ENCODE measurements at places on chromosomes 6 and 20.

DNA sequence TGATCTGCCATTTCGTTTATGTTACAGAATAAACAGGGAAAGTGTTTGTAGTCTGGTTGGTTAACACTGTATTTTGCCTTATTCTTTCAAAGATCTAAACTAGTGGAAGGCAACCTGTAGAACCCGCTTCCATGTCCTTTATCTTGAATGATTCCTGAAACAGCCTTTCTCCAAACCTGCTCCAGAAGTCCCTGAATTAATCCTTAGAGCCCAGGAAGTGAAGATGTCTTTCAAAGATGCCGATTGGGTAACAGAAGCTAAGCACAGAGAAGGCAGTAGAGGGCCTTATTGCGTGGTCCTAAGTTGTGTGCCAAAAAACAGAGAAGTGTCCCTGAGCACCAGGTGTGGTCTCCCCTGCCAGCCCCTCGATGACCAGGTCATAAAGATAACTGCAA, 19.2 kb upstream of the ZSCAN16 start:
- DNase-seq, result no peak

GRCh38 chr20:44222027-44222426, 11.5 kb upstream of the OSER1 start:
- no peak for DNase-seq

DNA sequence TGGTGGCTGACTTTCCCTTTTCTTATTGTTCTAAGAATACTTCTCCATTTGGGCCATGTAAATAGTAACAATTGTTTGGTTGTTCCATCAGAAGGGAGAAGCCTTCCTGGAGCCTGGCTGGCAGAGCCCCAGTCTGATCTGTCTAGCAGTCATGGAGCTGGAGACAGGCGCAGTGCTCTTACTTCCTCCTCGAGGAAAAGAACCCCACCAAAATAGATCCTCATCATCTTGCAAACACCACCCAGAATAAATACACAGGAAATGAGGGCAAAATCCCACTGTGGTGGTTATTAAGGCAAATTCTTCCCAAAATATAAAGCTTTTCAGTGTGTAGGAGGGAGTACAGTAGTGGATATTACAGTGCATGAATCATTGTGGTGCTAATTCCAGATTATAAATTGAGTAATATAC, 195.1 kb upstream of the SGK1 start:
- peak; percentile 48 for DNase-seq

- no peak for DNase-seq
These were observed 83.8 kb downstream of the ATXN1 start for GRCh38 chr6:16677458-16677857.

GRCh38 chr6:120056085-120056484, 706.5 kb upstream of the MAN1A1 start:
- DNase-seq, result no peak

DNA sequence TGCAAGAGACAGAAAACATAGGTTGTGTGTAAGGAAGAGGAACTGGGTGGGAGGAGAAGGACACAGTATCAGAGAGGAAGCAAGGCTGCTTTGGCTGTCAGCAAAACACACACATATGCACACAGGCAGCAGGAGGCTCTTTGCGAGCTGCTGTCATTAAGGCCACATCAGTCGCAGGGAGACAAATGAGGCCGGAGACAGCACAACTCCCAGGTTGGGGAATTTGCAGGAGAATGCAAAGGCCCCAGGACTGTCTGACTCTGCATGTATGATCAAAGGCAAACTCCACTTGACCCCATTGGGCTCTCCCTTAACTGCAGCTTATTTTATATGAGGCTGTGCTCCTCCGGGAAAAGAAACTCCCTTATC, 35.3 kb downstream of the METTL24 start:
- DNase-seq, result no peak

DNA sequence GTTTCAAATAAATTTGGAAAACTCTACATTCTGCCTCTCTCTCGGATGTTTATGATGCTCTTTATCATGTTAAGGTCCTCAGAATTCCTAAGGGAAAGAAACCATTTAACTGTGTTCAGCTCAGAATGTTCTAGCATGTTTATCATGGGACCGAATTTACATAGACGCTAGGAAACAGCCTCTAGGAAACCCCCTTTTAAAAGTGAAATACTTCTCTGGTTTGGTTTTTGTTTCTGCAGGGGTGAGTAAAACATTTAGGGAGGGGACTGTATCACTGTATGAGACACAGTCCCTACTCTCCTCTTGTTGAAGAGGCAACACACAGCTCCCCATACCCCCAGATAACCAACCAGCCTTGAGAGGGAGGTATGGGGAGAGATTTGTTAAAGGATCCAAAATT, 267.6 kb upstream of the SUPT3H start:
- DNase-seq, result no peak

GRCh38 chr20:58984691-58985090, 3.6 kb downstream of the NELFCD start:
- no peak for DNase-seq

- no peak for DNase-seq
These were observed 179.4 kb upstream of the JAG1 start for GRCh38 chr20:10853176-10853575.

DNA sequence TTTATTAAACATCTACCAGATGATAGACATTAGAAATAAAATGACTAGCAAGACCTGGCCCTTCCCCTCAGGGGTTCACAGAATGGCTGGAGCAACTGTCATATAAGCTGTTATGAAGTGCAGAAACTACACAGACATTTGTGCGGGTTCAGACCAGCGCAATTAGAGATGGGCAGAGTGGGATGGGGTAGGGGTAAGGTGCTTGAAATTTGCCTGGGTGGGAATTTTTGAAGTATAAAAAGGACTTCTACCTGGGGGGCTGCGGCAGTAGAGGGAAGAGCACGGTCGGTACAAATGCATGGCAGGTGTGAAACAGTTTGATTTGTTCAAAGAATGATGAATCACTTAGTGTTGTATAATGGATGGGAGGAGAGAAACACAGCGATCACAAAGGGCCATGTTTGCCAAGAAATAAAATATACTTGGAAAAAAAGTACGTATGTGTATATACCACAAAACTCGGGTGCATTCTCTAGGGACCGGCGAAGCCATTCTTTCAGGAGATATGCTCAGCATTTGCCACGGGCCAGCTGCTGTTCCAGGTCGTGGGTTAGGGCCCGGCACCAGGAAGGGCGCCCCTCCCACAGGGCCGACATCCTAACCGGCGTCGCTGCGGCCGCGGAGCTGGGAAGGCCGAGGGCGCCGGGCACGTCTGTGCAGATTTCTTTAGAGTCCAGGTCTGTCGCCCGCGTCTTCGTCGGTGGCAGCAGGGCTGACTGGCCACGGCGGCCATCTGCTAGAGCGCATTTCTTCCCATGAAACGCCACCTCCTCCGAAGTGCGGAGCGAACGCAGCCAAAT, 809 bp upstream of the NOL7 start:
- peak; percentile 60 for DNase-seq

DNA sequence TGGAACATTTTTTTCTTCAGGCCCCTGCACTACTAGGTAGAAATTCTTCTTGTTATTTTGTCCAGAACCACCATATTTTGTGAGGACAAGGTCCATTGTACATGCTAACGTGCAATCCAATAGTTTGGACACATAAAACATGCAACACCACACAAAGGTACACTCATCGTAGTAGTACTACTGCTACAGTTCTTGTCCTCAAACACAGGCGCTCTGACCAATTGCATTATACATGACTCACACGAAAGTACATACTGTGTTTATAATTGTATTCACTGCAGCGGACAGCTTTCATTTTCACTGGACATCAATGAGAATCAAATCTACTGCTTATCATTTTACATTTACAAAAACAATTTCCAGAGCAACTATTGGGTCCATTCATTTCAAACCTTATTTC, 15.3 kb upstream of the SMLR1 start:
- no peak for DNase-seq

- no peak for DNase-seq
These were observed 42.4 kb downstream of the ILRUN start for GRCh38 chr6:34654061-34654710.

DNA sequence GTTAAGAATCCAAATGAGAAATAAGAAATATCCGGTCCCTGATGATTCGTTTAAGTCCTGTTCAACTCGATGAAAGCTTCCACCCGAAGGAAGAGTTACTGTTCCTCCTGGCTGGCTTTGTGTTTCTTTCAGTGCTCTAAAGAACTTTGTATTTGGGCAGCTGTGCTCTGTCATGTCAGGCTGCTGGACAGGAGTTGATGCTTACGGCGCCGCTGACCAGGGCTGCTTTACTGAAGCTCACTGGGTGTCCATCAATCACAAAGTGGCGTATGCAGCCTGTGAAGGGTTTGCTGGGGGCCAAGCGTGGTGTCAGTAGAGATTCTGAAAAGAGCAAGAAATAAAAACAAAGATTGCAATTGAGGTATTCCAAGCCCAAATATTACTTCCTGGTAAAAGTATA, 21.9 kb downstream of the FAM229B start:
- DNase-seq, result no peak

DNA sequence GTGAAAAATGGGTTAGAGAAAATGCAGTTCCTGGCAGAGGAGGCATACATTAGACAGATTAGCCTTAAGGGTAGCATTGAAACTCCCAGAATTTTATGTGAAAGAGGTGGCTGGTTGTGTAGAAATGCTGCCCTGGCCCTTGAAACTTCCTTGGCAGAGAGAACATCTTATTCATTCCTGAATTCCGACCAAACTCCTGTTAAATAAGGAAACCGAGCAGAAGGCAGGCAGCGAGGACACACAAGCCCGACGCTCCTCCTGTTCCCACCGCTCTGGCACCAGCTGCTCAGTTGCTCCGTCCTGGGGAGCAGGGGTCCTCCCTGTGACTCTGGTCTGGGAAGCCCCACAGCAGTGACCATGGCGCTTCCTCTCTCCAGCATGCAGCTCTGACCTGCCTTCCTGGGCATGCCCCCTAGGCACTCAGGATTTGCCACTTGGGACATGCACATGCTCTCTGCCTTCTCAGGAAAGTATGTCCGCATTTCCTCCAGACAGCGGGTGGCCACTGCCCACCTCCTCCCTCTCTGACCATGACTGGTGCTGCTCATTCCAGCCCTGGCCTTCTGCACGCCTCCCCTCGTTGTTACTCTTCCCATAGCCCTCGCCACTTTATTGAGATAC, 35.2 kb upstream of the CLDN20 start:
- DNase-seq, result peak; percentile 20

DNA sequence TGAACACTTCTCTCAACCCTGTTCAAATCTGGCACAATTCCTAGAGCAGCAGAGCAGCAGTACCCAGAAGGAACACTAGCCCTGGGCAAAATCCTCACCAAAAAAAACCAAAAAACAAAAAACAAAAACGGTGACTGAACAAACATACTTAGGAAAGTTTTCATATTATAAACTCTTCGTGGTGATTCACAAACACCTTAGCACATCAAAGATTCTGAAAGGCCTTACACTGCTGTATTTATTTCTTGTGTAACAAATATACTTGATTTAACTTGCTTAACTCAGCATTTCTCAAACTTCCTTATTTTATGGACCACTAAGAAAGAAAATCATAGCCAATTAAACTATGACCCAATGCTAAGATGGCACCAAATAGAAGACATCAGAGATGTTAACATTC, 57.8 kb upstream of the RREB1 start:
- DNase-seq, result no peak

GRCh38 chr6:137919837-137920730, 53.0 kb downstream of the TNFAIP3 start:
- no peak for DNase-seq

DNA sequence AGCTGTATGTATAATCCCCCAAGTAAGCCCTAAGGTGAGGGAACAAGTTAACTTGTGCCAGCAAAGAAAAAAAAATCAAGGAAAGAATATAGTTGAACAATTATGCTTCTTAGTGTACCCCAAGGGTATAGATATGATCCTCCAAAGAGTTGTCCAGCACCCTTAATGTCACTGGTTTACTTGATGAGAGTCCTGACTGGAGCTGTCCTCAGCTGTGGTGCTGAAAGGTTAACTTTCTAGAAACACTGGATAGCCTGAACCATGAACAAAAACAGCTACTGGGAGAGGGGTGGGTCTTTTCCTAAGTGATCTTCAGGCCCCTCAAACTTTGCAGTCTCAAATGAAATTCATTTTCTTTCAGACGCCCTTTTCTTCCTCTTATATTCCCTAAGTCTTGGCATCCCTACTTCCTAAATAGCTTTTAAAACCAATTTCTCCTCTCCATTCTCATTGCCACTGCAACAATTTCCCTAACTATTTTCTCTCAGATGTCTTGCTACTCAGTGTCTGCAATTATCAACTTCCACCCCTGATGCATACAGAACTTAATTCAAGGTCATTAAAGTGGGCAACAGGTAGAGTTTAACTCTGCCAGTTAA, 83.5 kb upstream of the PROKR2 start:
- peak; percentile 17 for DNase-seq

GRCh38 chr6:1390946-1391799, 1.8 kb downstream of the FOXF2 start:
- DNase-seq, result peak; percentile 16

- no peak for DNase-seq
These were observed 183.7 kb downstream of the MCHR2 start for GRCh38 chr6:99810295-99810694.

GRCh38 chr6:56393615-56394612, 146.5 kb upstream of the COL21A1 start:
- no peak for DNase-seq

DNA sequence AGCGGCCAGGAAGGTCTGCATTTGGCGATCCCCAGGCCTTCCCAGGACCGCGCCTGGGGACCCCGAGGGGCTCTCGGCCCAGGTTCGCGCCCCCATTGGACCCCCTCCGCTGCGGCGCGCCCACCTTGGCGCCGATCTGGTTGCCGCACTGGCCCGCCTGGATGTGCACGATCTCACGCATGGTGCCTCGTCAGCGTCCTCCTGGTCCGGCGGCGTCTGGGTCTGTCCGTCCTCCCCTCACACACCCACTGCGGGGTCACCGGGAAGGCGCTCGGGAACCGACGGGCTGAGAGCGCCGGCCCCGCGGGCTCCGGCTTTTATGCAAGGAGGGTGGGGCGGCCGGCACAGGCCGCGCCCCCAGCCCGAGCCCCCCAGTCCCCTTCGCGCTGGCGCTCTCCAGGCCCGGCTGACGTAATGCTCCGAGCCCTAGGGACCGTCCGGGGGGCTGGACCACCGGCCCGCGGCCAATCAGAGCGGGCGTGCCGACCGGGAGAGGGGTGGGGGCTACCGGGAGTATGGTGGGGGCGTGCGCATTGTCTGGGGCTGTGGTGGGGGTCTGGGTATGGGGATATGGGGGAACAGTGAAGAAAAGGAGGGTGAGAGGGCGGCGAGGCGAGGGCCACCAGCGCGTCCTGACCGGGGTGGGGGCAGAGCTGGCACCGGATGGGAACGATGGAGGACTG, at the start of gene TUBB2B:
TUBB2B (minus strand) TSS at position 291 of the 683 bp plus-strand sequence; CDS start at position 181, 110 bp downstream.
- DNase-seq, result no peak

DNA sequence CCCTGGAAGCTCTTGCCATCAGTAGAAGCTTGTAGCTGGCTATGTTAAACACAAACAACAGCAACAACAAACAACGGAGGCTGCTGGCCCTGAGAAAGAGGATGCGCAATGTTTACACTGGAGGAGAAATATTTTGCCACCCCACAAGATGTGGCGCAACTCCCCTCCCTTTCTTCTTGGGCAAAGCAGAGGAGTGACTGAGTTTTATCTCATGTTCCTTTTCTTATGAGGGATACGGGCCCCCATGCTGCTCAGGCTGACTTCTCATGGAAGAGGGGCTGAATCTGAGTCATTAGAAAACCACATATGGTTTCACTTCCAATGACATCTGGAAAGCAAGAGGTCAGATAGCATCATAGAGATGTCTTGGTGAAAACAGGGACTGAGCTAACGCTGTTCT, 75.9 kb upstream of the HDDC2 start:
- peak; percentile 59 for DNase-seq
